T-helper 17 cell (primary cell): ENCODE measurements at places on chromosomes 11 and 22. TPM values are rescaled to one million over a fixed set of nuclear protein-coding genes. Genes with fewer than 3 reads are reported as not detected.

DNA sequence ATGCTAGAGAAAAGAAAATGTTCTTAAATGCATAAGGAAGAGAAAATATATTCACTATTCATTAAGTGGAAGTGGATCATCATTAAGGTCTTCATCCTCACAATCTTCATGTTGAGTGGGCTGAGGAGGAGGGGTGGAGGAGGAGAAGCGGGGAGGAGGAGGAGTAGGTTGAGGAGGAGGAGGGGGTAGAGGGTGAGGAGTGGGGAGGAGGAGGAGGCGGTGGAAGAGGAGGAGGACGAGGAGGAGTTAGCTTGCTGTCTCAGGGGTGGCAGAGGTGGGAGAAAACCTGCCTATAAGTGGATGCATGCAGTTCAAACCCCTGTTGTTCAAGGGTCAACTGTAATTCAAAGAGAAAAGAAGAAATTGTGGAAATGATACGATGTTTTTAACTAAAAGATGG, 71.6 kb downstream of the MYEOV start:
- H3K4me3 ChIP-seq: no peak overlapping the region
- peaks cover 10% of the 10 kb centered on the region for H3K27me3 ChIP-seq
- no peak for DNase-seq
- H3K27ac ChIP-seq: no peak overlapping the region

GRCh38 chr11:104653407-104653806, 244.9 kb downstream of the CASP12 start:
- peak overlapping the region; percentile 58 for H3K4me3 ChIP-seq
- H3K27me3 ChIP-seq: no peaks in the 10 kb centered on the region
- no peak for DNase-seq
- H3K36me3 ChIP-seq: no peaks in the 10 kb centered on the region

DNA sequence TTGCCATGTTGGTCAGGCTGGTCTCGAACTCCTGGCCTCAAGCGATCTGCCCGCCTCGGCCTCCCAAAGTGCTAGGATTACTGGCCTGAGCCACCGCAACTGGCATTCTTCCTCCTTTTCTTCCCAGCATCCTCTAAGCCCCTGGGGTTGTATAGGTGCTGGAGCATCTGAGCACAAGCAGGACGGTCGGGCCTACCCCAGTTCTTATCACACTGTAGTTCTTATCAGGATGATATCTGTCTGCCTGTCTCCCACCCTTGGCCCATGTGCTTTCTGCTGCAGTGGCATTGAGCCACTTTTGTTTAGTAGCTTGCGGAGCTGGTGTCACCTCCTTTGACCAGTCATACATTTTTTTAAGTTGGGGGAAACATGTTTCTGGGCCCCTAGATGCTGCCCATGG, 1.9 kb downstream of the RHOD start:
- H3K4me1 ChIP-seq: peaks cover 9% of the 10 kb centered on the region
- no peak overlapping the region for H3K4me3 ChIP-seq
- H3K36me3 ChIP-seq: no peaks in the 10 kb centered on the region
- no peak for DNase-seq

The C11orf87 gene
- total RNA-seq: not detected

- H3K4me1 ChIP-seq: peaks cover 76% of the 10 kb centered on the region
- H3K4me3 ChIP-seq: peak overlapping the region; percentile 89
- H3K36me3 ChIP-seq: peaks cover 4% of the 10 kb centered on the region
- DNase-seq: no peak
- peak overlapping the region; percentile 86 for H3K27ac ChIP-seq
Observed at GRCh38 chr22:30304495-30305244, 15.4 kb upstream of the CASTOR1 start.

The BCO2 gene
- total RNA-seq: 2.5 TPM

DNA sequence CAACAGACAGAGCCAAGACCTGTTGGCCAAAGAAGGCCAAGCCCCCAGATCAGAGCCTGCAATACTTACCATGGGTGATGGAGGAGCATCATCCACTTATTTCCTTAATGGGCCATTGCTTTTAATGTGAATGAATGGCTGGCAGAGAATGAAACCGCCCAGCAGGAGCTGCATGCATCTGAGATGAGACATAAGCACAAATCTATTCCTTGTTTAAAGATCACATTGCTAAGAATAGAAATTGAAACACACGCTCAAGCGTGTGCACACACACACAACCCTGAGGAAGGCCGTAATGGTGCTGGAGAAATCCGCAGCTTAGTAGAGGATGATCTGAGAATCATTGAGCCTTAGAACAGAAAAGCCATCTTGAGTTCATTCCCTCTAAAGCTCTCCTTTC, 5.3 kb upstream of the RRAS2 start:
- no peaks in the 10 kb centered on the region for H3K36me3 ChIP-seq
- DNase-seq: no peak
- no peak overlapping the region for H3K27ac ChIP-seq
- no peak overlapping the region for H3K4me3 ChIP-seq
- H3K4me1 ChIP-seq: peaks cover 8% of the 10 kb centered on the region
- H3K27me3 ChIP-seq: peaks cover 3% of the 10 kb centered on the region

The C11orf86 gene
- not detected for total RNA-seq

DNA sequence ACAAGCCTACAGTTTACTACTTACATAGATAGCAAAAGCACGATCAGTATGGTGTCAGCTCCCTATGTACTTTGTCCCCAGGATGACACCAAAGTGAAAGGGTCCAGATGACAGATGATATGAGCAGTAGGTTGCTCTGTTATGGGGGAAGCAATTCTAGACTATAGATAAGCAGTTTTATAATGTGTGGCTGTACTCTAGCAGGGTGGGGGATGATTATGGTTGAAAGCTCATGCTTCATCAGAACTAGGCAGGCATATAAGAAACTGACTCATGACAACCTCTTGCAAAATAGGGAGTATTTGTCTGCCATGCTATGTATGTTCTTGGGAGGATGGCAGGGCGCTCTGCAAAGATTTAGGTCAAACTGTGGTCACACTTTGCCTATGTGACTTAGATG, 158.2 kb upstream of the ZBED5 start:
- DNase-seq: no peak
- H3K27me3 ChIP-seq: peaks cover 9% of the 10 kb centered on the region
- H3K36me3 ChIP-seq: peaks cover 1% of the 10 kb centered on the region

DNA sequence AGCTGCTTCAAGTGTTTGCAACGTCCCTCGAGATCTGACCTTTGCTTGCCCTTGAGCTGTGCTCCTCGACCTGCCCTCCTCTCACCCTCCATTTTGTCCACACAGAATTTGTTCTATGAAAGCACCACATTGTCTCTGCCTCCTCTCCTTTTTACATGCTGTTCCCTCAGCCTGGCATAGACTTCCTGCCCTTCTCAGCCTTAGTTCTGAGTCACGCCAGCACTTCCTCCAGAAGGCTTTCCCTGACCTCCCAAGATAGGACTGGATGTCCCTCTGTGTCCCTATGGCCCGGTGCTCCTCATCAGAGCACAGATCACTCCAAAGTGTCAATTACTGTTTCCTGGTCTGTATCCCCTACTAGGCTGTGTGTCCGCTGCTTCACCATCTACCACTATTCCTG, 16.2 kb downstream of the JHY start:
- H3K4me1 ChIP-seq: peaks cover 7% of the 10 kb centered on the region
- DNase-seq: no peak
- no peaks in the 10 kb centered on the region for H3K36me3 ChIP-seq
- no peak overlapping the region for H3K27ac ChIP-seq
- H3K27me3 ChIP-seq: no peaks in the 10 kb centered on the region
- H3K4me3 ChIP-seq: no peak overlapping the region

DNA sequence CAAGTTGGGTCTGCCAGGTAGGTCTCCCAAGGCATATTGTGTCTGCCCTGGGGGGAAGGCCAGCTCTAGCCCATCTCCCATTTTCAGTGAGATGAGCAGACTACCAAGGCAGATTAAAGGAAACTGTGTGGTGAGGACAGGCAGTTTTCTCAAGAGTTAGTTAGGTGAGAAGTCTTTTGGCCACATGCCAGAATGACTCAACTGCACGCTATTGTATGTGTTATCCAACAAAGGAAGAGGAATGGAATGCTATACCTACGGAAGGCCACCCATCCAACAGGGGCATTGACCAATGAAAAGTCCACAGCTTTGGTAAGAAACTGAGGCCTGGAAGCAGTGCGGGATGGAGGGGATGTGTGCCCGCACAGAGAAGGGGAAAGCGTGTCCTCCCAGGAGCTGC, 941.7 kb downstream of the NTM start:
- H3K4me1 ChIP-seq: peaks cover 4% of the 10 kb centered on the region
- H3K27me3 ChIP-seq: peaks cover 19% of the 10 kb centered on the region
- no peak overlapping the region for H3K27ac ChIP-seq
- H3K36me3 ChIP-seq: no peaks in the 10 kb centered on the region

The DNAL4 gene
- total RNA-seq: 7.2 TPM

DNA sequence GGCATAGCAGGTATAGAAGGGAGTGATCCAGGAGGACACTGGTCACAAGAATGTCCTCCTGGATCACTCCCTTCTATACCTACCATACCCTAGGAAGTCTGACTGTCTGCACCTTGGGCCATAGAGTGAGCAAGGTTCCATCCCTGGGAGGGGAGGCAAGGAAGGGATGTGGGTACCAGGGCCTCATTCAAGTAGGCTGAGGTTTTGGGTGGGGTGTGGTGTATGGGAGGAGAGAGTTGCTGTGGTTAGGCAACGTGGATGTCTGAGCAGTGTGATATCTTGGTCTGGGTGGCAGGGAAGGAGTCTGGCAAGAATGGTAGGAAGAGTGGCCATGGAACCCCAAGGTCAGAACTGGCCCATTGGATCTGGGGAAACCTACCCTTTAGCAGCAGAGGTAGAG, 13.2 kb downstream of the PPFIBP2 start:
- DNase-seq: peak; percentile 23
- peaks cover 2% of the 10 kb centered on the region for H3K36me3 ChIP-seq
- H3K4me3 ChIP-seq: peak overlapping the region; percentile 55
- H3K4me1 ChIP-seq: peaks cover 58% of the 10 kb centered on the region
